ENCODE measurements at places on chromosomes 4 and X.
A peak's percentile ranks its signal among the peaks of the same experiment; 100 is the strongest.

GRCh38 chr4:24137671-24138601 is 248.1 kb upstream of the PPARGC1A start:
- no peak for DNase-seq

DNA sequence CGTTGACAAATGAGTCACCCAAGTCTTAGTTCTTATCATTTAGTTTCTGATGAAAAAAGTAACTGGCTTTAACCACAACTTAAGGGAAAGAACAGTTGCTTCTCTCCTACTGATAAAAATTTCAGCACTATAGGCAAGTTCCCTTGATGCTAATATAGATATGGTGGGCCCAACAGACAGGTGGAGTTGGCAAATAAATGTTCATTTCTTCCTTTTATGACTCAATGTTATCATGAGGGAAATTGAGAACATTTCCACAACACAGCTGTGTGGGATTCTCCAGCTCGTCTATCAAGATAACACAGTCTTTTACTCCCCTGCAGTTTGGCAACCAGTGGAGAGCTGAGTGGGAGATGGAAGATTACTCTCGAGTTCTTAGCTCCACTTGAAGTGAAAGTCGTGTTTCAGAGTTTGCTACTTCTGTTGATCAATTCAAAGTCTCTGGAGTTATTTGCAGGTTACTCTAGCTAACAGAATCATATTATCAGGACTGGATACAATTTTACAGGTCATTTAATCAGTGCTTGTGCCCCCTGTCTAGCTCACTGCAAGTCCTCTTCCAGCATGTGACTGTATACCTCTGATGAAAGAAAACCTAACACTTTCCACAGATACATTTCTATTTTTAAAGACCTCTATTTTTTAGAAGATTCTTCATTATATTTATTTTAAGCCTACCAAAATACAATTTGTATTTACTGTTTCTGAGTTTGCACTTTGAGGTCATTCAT is 270.6 kb upstream of the GK2 start:
- no peak for DNase-seq

DNA sequence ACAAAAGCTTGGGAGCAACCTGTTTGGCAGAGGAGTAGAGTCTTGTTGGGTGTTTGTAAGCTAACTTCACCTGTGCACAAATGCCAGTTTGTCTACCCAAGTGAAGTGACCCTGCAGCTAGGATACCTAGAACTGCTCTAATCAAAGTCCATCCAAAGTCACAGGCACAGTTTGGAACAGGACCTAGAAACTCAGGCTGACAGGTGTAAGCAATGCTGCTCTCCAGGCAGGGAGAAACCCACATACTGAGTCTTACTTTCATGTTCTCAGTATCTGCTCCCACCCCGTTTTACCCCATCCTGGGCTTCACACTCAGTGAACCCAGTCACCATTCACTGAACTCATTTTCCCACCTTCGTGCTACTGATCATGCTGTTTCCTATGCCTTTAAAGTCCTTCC is 40.3 kb downstream of the MAML3 start:
- no peak for DNase-seq

DNA sequence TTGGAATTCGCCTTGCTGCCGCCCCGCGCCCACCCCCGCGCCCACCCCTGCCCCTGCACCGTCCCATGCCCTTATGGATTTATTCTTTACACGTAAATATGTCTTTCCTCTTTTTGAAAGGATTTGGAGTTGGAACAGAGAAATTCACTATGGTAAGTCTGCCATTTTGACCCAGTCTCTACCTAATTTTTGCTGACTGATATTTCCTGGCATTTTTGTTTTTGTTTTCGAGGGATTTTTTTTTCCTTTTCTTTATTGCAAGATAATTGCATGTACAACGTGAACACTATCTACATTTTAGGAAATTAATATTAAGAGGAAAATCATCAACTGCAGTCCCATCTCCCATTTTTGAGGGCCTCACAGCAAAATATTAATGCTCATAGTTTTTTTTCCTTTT is 468 bp upstream of the SPIN2B start:
- no peak for DNase-seq

DNA sequence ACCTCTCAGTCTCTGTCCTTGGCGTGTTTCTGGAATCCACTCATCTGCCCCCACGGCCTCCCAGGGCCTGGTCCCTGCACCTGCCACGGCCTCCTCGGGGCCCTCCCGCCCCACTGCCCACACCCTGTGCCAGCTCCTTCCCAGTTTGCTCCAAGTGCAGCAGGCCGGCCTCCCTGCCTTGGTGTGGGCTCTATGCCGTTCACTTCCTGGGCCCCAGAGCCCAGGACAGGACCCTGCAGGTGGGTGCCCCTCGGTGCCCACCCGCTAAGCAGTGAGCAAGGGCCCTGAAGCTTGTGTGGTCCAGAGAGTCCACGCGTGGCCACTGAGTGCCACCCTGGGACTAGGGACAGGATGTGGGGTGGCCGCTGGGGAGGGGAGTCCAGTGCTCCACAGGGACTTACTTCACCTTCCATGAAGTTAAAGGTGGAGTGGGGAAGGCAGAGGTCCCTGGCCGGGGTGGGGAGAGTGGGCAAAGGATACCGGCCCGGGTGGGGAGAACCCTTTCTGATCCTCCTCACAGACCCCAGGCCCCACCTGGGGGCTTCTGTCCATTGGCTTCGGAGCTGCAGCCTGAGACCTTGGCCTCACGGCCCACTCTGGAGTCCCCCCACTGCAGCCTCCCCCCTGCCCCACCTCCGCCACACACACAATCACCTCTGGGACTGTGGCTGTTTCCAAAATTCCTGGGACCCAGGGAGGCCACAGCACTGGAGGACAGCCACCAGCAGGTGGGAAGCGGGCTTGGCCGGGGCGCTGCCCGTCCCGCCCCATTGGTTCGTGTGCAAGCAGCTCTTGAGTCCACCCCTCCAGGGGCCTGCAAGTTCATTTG is 60.0 kb upstream of the NKX1-1 start:
- peak; percentile 62 for DNase-seq

- DNase-seq, result no peak
Measured at GRCh38 chrX:54413753-54414152, 26.5 kb upstream of the TSR2 start.

- DNase-seq, result no peak
Measured at GRCh38 chr4:177070533-177071058, 239.1 kb upstream of the NEIL3 start.

DNA sequence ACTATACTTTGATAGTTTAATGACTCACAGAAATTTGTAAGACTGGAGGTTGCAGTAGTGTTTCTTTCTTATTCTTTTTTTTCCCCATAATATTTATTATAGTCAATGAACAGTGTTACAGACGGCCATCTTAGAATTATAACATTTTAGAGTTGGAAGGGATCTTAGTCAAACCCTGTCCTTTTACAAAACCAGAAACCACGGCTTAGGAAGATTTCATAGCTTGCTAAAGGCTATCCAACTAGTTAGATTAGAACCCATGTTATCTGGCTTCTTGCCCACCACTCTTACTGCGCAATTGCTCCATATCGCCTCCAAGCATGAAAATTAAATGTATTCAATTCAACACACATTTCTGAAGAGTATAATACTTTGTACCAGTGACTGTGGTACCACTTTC is 1.1 kb downstream of the XIAP start:
- DNase-seq, result no peak
